ENCODE measurements at places on chromosomes 16 and 17.

DNA sequence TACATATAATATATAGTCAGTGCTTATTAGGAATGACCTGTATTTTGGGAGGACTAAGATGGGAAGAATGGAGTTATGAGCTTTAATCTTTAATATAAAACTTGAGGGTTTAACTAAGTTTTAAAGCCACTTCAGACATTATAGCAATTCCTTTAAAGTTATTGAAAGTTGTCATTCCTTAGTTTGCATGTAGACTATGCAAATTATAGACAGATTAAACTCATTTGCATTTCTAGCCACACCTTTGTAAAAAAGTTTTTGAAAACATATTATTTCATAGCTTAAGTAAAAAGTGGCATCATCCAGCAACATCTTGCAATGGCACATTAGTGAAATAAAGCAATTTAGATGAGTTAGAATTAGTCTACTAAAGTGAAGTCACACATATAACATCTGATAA, 49.8 kb downstream of the C17orf58 start:
- DNase-seq = no peak

GRCh38 chr16:28131181-28131580, 67.7 kb upstream of the GSG1L start:
- DNase-seq = no peak

DNA sequence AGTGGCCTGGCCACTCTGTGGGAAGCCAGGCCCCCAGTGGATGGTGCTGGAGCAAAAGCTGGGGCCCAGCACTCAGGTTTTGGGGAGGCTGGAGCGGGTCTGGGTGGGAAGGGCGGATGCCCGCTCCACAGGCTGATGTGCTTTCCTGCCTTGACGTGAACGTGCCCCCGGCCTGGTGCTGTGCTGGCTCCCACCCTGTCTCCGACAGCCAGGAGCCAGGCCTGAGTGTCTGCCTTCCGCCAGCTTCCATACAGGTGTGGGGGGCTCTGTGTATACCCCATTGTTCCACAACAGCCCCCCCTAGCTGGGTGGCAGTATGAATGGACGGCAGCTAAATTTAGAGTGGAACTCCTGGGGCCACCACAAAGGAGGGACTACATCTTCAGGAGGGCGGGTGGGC, 20.0 kb downstream of the HIC1 start:
- no peak for DNase-seq

GRCh38 chr16:27222249-27223225, 19.2 kb downstream of the KDM8 start:
- DNase-seq = no peak

GRCh38 chr17:31690151-31690551, 168.9 kb downstream of the COPRS start:
- DNase-seq = no peak

- no peak for DNase-seq
These were observed 67.9 kb downstream of the FTO start for GRCh38 chr16:53771655-53772497.

DNA sequence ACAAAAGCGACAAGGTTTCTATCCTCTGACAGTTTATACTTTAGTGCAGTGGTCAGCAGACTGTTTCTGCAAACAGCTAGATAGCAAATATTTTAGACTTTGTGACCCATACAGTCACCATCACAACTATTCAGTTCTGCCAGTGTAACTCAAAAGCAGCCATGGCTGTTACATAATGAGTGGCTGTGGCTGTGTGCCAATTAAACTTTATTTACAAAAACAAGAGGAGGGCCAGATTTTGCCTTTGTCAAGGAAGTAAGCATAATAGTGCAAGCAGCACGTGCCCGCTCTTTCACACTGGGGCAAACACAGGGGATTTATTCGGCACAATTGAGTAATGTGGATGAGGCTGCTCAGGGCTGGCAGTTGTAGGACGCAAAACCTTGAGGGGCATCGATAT, 551.5 kb downstream of the MAF start:
- no peak for DNase-seq

- DNase-seq = no peak
These were observed 17.0 kb downstream of the PITPNA start for GRCh38 chr17:1545618-1546017.

DNA sequence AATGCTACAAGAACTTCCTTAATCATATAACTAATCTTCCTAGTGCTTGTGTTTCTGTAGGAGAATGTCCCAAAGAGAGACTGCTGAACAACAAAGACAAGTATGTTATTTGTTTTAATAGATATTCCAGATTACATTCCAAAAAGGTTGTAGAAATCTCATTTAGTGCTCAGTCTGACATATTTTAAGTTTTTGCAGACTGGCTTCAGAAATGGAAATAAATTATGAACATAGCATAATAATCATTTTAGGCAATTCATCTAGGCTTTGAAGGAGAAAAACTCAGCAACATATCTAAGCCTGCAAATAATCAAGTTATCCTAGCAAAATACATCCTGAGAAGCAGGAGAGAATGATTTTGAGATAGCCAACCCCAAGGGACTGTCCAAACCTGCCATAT, 171.6 kb upstream of the CDH5 start:
- no peak for DNase-seq

GRCh38 chr17:49061524-49061943, 64.3 kb downstream of the IGF2BP1 start:
- no peak for DNase-seq

GRCh38 chr16:4603624-4604170, 11.0 kb downstream of the UBALD1 start:
- no peak for DNase-seq

- no peak for DNase-seq
These were observed 259.9 kb downstream of the SOX9 start for GRCh38 chr17:72380737-72381136.

- DNase-seq = no peak
These were observed 338.9 kb downstream of the CA10 start for GRCh38 chr17:51819341-51820219.

DNA sequence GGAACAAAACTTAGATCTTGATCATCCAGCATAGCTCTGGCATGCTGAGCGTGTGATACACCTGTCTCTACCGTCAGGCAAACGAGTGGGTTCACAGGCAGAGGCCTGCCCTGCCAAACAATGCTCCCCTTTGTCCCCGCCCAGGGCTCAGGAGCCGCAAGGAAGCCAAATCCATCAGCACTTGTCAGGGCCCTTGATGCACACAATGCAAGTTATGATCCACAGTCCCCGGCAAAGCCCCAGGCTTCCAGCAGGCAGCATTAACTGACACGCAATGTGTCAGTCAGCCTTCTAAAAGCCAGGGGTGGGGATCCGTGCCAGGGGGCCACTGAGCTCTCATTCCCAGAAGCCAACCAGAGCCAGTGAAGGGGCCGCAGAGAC, 460.9 kb downstream of the SLC39A11 start:
- peak; percentile 62 for DNase-seq

GRCh38 chr16:73945631-73946030, 351.0 kb upstream of the PSMD7 start:
- no peak for DNase-seq

DNA sequence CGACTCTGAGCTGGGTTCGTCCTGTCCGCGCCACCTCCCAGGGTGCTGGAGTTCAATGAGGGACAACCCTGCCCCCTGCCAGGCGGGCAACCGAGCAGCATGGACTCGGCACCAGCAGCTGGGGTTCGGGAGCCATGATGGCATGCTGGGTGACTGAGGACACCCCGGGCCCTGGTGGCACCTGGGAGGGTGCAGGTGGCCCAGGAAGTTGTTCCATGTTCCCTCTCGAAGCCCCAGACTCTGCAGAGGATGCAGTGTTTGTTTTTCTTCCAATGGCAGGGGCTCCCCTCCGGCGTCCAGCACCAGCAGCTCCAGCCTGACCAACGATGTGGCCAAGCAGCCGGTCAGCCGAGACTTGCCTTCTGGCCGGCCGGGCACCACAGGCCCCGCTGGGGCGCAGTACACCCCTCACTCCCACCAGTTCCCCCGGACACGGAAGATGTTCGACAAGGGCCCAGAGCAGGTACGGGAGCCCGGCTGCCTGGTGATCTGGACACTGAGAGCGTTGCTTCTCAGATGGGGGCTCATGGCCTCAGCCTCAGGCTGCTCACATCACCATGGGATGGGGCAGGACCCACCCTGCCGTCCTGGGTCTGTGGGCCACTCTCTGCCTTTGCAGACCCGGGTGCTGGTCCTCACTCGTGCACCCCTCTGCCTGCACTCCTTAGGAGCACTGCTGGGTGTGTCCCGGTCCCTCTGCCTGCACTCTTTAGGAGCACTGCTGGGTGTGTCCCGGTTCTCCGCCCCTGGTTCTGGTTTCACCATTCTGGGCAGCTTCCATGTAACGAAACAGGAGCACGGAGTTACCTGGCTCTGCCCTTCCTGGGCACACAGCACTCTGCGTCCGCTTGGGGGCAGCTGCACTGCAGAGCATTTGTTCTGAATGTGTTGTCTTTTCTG, 68.2 kb upstream of the CHMP6 start:
- DNase-seq = no peak

GRCh38 chr17:7856011-7856810, 1.1 kb downstream of the NAA38 start:
- DNase-seq = no peak

- DNase-seq = no peak
These were observed 61.0 kb downstream of the CFDP1 start for GRCh38 chr16:75372236-75372856.

- DNase-seq = no peak
These were observed 96.9 kb downstream of the SKAP1 start for GRCh38 chr17:48333034-48333530.

DNA sequence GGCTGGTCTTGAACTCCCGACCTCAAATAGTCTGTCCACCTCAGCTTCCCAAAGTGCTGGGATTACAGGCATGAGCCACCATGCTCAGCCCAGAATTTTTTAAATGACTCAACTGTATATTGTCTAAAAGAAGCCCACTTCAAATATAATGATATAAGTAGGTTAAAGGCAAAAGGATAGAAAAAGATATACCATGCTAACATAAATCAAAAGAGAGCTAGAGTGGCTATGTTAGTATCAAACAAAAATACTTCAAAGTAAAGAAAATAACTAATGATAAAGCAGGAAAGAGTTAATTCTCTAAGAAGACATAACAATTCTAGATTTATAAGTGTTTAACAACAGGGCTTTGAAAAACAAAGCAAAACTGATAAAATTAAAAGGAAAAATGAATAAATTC, 13.3 kb upstream of the MPO start:
- DNase-seq = no peak

GRCh38 chr16:81315271-81316175, 761 bp downstream of the GAN start:
- no peak for DNase-seq

DNA sequence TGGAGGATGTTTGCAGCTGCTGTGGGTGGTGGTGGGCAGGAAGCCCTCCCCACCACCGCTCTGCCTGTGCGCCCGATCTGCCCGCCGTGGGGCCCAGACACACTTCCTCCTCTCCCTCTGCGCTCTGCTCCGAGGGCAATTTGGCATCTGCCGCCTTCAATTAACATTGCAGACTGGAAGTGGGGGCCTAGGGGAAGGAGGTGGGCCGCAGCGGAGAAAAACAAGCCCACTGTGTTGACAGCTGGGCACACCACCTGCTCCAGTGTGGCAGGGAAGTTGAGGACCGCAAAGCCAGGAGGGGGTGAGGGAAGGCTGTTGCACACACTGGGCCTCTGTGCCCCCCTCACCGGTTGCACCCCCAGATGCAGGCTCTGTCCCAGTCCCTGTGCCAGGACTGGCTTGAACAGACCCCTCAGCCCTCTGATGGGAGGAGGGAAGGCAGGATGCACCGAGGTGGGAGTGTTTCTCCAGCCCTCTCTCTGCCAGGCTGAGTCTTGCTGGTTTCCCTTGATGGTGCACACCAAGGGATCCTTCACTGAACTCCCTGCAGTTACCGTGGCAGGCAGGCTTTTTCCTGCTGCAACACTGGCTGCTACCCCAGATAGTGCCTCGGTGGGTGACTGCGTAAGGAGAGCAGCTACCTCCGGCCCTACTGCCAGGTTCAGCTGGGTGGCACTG, 72.8 kb upstream of the MED9 start:
- DNase-seq = no peak

GRCh38 chr17:27245230-27245696, 48.7 kb upstream of the WSB1 start:
- peak; percentile 12 for DNase-seq

- DNase-seq = no peak
These were observed 19.3 kb downstream of the SHMT1 start for GRCh38 chr17:18344021-18344420.

DNA sequence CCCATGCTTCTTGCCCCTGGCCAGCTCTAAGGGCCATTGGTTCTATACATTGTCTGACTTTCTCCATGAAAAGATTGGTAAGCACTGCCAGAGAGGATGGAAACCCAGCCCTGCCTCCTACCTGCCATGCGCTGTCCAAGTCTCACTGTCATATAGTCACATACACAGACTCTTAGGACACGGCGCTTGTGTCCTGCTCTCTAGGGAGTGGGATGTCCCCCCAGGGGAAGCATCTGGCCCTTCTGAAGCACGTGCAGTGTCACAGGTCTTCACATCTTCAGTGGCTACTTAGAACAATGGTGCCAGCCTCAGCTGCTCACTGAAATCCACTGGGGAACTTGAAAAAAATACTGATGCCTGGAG, 38.7 kb downstream of the MYO18A start:
- DNase-seq = no peak

DNA sequence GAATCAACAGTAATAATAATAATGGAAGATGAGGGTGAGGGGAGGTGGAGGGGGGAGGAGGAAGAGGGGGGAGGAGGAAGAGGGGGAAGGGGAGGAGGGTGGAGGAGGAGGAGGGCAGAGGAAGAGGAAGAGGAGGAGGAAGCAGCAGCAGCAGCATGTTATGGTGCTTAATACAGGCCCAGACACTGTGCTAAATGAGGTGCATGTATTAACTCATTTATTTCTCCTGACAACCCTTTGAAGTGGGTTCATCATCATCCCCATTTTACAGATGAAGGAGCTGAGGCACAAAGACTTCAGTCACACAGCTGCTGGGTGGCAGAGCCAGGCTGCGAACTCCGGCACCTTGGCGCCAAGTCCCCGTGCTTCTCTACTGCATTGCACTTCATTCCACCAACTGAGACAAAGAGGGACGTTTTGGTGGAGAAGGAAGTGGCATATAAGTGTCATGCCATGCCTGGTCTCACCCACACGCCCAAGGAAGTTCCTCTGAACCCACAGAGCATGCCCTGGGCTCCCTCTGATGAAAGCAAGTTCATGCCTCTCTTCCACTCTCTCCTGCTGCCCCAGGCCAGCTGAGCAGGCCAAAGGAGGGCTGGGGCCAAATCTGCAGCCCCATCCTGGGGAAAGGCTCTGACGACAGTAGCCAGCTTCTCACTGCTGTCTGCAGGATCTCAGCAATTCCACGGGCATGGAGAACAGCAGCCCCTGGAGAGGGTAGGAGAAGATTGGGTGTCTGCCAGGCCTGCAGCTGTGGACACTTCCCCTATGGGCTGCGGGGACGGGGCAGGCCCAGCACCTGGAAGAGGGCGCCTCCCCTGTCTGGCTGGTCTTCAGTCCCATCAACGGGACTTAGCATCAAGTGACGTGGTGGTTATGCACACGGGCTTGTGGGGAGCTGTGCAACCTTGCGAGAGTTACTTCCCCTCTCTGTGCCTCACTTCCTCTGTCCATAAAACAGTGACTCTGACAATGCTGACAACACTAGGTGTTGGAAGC, 21.8 kb downstream of the XYLT1 start:
- no peak for DNase-seq

GRCh38 chr17:50283714-50284113, 9.4 kb downstream of the TMEM92 start:
- DNase-seq = no peak

- DNase-seq = no peak
These were observed 1736.4 kb downstream of the TP53TG3F start for GRCh38 chr16:35195864-35196216.

- DNase-seq = no peak
These were observed 534 bp downstream of the GPATCH8 start for GRCh38 chr17:44502598-44503146.
